Activated gamma-delta T cell (primary cell): ENCODE measurements at places on chromosomes 2 and 18.

DNA sequence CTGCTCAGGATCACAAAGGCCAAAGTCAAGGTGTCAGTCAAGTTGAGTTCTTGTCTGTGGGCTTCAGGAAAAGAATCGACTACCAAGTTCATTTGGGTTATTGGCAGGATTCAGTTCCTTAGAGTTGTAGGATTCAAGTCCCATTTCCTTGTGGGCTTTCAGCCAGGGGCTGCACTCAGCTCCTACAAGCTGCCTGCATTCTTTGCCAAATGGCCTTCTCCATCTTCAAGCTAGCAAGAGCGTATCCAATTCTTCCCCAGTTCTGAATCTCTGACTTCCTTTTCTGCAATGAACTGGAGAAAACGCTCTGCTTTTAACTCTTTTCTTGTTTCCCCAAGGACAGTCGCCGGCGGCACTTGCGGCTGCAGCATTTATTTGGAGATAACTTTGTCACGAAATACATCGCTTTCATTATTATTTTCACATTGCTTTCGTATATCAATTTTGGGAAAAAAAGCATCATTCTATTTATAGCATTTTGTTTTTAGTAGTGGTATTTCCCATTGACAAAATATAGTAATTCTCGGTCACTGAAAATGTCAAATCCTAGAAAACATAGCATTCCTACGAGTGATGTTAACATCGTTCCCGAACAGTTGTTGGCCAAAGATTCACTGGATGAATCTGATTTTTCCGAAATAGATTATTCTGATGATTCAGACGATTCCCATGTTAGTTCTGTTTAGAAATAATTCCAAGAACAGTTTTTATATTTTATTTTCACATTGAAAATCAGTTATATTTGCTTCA is 59.6 kb upstream of the SERPINE2 start:
- DNase-seq: no peak

DNA sequence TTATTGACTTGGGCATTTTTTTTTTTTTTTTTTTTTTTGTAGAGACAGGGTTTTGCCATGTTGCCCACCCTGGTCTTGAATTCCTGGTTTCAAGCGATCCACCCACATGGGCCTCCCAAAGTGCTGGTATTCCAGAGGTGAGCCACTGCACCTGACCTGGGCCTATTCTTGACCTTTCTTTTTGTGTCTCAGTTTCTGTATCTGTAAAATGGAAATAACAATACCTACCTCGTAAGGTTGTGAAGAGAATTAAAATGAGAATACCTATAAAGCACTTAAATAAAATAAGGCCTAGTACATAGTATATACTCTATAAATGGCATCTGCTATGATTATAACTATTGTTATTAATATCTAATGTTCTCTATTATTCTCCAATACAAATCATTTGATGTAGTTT is 15.7 kb downstream of the MAP4K3 start:
- DNase-seq: no peak

DNA sequence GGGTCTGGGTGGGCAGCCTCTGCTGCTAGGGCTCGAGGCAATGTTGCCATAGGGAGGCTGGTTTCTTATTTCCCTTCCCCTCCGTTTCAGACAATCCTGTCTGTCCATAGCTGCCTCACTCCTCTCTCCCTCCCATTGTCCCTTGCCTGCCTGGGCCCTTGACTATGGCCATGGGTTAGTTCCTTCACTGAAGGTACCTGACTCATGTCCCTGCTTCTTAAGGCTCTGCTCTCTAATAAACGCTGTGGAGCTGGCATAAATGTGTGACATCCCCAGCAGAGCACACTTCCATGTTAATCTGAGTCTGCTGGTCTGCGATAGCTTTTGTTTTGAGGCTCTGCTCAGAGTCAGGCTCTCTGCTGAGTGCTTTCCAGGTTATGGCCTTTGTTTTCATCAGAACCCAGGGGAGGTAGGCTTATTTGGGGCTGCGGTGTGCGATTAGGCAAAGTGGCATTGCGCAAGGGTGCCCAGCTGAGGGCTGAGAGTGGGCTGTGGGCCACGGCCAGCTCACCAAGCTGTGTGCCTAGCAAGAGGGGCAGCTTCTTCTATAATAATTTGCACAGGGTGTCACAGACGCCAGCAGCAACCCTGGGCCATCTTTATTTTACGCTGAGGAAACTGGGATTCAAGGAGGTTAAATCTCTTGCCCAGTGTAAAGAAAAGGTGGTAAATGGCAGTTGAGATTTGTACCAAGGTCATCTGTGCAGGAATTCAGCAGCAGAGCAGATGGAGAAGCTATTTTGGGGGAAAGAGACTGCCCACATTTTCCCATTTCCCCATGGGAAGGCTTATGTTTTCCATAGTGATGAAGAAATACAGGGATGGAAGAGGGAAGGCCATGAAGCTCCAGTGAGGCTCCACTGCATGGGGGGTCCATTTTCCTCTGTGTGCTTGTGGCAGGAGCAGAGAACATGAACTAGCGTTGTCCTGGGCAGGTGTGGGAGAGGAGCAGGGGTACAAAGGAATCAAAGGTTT is 25.6 kb downstream of the MRPL33 start:
- no peak for DNase-seq

- no peak for DNase-seq
Observed at GRCh38 chr18:68925268-68925667, 127.4 kb downstream of the CCDC102B start.

DNA sequence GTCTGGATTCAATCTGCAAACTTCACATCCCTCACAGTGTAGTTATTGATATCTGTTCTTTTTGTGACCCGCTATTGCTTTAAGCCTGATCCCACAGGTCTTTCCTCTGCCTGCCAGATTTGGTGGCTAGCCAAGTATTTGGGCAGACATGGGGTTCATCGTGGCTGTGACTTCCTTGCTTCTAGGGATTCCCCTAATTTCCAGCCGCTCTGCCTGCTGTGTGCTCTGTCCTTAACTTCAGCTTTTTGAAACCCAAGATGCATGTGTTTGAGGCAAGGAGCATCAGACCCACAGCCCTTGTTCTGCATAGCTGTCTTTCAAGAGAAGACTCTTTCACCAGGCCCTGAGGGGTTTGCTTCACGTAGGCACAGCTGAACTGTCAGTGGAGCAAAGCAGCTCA is 54.2 kb downstream of the NCAPH start:
- no peak for DNase-seq

GRCh38 chr18:48667276-48668254 is 128.7 kb downstream of the CTIF start:
- DNase-seq: no peak

DNA sequence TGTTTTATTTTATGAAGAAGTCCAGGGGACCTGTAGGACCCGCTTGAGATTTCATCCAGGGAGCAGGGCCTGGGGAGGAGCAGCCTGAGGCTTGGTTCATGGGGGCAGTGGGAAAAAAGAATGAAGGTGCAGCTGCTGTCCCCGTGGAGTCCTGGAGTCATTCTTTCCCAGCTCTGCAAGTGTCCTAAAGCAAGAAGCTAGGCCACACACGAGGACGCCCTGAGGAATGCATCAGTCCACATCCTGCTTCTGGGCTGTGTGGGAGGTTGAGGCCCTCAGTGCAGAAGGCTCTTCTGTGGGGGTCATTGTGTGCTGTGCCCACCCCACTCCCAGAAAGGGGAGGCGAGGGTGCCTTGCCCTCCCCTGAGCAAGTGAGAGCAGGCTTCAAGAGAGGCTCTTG is 179.9 kb upstream of the HS6ST1 start:
- DNase-seq: no peak

GRCh38 chr2:143728498-143728897 is 599.3 kb downstream of the ARHGAP15 start:
- peak; percentile 6 for DNase-seq

DNA sequence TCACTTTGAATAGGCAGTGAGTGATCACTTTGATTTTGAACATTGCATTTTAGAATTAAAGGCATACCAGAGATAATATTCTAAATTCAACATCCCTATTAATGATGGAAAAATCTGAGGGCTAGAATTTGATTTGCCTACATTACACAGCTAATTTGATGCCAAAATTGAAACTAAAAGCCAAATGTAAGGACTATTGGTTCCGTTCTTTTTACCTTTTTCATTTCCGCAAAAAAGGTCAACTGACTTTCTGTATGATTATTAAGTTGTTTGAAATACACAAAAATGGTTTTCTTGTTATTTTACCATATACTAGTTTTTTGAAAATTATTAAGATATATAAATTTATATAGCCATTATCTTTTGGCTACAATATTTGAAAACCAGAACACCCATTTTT is 117.5 kb downstream of the SCN3A start:
- no peak for DNase-seq

- no peak for DNase-seq
Observed at GRCh38 chr18:79526468-79527460, 131.0 kb downstream of the NFATC1 start.

- DNase-seq: no peak
Observed at GRCh38 chr2:223815884-223816570, 21.4 kb downstream of the AP1S3 start.

DNA sequence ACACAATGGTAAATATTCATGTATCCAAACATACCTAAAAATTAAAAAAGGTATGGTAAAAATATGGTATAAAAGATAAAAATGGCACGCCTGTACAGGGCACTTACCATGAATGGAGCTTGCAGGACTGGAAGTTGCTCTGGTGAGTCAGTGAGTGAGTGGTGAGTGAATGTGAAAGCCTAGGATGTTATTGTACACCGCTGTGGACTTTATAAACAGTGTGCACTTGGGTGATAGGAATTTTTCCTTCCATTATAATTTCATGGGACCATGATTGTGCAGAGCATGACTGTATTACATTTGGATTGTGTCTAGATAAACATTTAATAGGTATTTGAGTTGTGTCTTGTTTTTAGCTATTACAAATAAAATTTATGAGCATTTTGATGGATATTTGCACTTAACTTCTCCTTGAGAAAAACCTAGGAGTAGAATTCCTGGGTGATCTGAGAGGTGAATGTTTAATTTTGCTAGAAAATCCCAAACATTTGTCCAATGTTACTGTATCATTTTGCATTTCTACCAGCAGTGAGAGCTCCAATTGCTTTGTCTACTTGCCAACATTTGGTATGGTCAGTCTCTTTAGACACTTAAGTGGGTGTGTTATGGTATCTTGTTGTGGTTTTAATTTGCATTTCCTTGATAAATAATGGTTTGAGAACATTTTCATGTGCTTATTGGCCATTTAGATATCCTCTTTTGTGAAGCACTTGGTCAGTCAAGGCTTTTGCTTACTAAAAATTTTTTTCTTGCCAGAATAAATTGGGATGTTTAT is 81.7 kb downstream of the BCL2L11 start:
- DNase-seq: no peak

- no peak for DNase-seq
Observed at GRCh38 chr18:55418439-55418838, 169.6 kb downstream of the TCF4 start.

- no peak for DNase-seq
Observed at GRCh38 chr2:238563551-238563950, 136.8 kb downstream of the ASB1 start.

DNA sequence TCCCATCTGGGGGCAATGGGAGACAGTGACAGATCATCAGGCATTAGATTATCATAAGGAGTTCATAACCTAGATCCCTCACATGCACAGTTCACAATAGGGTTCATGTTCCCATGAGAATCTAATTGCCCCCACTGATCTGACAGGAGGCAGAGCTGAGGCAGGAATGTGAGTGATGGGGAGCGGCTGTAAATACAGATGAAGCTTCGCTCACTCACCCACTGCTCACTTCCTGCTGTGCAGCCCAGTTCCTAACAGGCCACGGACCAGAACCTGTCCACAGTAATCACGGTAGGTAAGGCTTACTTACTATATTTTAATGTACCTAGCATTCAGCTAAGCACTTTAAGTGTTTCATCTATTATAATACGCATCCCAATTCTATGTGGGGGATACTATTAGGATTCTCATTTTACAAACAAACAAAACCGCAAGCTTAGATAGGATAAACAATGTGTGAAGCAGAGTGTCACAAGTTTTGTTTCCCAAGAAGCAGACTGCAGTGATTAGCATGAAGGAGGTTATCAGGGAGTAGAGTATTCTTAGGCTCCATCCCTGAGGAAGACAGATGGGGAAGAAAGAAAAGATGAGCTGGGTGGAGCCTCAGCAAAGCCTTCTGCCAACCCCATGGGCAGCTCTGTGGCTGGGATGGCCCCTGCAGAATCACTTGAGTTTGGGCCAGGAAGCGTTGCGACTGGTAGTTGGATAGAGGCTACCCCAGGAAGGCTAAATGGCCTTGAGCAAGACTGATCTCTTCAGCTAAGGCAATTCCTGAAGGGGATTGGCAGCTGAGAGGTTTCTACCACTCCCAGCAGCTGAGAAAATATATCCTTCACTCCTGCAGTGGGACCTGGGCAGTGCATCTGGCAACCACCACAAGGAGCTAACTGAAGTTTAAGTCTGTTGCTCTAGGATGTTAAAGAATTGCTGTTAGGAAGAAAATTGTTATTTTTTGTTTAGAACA is 133.1 kb downstream of the MREG start:
- DNase-seq: no peak

DNA sequence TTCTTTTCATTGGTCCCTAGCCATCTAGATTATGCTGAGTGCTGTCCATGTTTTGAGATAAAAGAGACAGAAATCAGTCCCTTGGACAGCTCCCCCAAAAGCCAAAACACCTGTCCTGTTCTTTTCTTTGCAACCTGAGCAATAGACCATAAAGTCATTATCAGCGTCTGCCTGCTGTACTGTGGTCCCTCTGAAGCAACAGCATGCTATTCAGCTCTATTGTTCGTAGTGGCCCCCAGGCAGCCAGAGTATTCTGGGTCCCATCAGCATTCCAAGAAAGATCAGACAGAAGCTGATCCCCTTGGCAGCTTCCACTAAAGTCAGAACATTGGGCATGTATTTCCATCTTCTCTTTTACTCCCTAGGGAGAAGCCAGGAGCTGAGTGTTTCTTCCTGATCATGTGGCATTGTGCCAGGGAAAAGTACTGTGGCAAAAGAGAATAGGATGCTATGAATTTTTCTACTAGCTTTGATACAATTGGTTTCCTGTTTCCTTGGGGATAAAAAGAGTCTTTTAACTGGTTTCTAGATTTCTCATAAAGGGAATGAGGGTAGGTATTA is 33.6 kb upstream of the ZSWIM2 start:
- DNase-seq: no peak

GRCh38 chr18:45837283-45838070 is 12.0 kb downstream of the SIGLEC15 start:
- no peak for DNase-seq

DNA sequence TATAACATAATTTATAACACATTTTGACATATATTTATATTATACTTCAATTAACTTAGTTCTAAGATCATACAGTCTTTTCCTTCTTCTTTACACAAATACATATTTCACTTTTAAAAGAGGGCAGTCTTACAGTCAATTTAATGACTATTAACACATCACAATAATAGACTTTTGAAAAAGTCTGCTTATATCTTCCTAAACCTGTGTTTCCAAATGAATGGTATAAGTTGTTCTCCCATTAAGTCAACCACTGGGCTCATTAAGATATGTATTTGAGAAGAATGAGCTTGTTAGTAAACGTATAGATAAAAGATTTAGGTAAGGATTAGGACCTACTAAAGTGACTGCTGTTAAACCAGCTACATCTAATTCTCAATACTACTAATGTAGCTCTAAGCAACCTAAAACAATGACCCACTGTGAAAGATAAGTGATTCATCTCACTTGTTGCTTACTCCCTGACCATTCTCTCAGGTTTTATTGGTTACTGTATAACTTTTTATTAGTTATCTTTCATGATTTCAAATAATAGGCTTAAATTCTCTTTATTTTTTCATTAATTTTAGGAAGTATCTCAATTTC is 27.0 kb downstream of the SLC40A1 start:
- DNase-seq: no peak

- no peak for DNase-seq
Observed at GRCh38 chr2:18639756-18640453, 50.5 kb upstream of the NT5C1B start.

GRCh38 chr18:12963069-12963468 is 15.3 kb downstream of the SEH1L start:
- no peak for DNase-seq
